Left cardiac atrium (tissue), 4 donors: ENCODE measurements at places on chromosomes 12 and 14. TPM values are rescaled to one million over a fixed set of nuclear protein-coding genes. Genes with fewer than 3 reads are reported as not detected.

NRXN3 gene
- total RNA-seq, result 1.9 TPM

- DNase-seq, result peak; percentile 71
Observed at GRCh38 chr14:52950410-52950897, 396 bp downstream of the FERMT2 start.

DNA sequence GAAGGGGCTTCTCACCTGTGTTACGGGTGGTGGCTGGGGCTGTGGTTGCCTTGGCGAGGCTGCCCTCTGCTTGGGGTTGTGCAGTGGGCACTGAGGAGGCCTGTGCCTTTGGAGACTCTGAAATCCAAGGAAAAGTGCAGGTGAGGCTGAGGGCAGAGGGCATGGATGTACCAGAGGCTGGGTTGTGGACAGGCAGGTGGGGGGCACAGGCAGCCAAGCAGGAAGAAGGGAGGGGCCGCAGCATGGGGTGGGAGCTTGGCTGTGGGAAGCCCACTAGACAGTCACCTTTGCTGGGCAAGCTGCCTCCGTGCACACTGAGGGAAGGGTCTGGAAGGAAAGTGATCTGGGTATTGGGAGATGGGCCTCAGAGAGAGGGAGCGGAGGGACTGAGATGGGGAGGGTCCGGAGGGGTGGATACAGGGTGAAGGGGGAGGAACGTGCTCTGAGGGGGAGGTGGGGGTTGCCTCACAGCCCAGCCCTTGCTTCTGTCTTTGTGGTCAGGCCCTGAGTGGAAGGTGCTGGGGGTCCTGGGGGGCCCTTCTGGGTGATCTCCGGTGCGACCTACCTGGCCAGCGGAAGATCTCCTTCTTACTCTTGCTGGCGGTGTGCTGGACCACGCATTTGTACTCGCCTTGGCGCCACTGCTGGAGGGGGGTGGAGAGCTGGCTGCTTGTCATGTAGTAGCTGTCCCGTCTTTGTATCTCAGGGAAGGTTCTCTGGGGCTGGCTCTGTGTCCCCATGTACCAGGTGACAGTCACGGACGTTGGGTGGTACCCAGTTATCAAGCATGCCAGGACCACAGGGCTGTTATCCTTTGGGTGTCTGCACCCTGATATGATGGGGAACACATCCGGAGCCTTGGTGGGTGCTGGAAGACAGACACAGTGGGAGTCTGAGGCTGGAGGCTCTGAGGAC, 318.7 kb downstream of the TMEM121 start:
- DNase-seq, result no peak

GRCh38 chr12:112140728-112141127, 15.4 kb downstream of the TRAFD1 start:
- no peak for DNase-seq

FBLN5 gene
- 122 TPM for total RNA-seq

MYF5 gene
- total RNA-seq, result not detected

DNA sequence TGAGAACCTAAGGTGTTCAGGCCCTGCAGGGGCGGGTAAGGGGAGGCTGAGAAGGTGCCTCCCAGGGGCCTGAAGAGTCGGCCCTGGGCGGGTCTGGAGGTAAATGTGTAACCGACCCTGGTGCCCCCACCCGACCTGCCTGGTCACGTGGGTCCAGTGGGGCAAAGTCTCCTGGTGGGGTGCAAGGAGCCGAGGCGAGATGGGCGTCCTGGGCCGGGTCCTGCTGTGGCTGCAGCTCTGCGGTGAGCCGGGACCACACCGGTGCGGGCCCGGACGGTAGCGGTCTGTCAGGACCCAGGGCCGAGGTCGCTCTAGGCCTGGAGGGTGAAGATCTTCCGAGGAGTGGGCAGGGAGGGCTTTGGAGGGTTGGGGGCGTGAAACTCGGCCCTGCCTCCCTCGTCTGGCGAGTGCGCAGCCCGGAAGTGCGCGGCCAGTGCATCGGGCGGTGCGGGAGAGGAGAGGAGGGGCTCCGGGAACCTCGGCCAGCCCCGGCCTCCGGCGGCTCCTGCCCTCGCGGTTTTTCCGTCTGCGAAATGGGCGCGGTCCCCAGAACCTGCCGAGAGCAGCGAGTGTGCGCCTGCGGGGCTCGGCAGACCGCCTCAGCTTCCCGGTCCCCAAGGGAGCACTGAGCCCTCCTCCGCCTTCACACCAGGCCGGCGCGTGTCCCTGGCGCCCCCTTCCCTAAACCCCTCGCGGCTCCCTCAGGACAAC, at the start of gene AMN:
Gene AMN, plus strand, starts transcription at position 174 of the 711 bp plus-strand sequence. Its CDS starts 26 bp downstream, at position 200.
- DNase-seq, result no peak

DNA sequence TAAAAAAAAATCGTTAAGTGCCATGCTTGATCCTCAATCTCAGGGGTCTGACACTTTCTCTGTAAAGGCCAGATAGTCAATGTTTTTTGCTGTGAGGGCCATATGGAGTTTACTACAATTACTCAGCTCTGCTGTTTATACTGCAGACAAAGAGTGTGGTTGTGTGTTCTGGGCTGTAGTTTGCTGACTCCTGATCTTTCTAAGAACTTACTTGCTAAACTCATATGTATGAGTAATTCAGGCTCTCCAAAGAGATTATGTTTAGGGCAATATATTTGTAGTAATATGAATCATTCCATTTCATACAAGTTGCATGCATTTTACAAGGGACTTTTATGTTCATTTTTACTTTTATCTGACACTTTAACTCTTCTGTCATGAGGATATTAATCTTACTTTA, 188.2 kb downstream of the TMTC2 start:
- no peak for DNase-seq

SLC22A17 gene
- 31.4 TPM for total RNA-seq

GRCh38 chr14:87628129-87628528, 364.9 kb downstream of the GALC start:
- peak; percentile 55 for DNase-seq

DNA sequence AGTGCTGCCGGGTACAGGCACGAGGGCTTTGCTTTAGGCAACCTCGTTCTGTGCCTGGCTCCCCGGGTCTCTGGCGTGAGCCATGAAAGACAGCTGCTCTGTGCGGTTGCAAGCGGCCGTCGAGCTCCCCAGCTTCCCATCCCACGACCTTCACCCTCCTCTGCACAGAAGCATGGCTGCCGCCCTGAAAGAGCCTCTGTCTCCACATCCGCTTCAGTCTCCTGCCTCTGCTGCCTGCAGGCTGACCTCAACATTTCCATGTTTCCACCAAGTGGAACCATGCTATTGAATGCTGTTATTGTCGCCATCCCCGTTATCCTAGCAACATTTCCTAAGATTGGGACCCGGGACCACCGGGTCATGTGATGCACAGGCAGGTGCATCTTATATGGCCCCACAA, 57.1 kb downstream of the KDM2B start:
- DNase-seq, result no peak

GRCh38 chr12:83893101-83893500, 1019.5 kb downstream of the SLC6A15 start:
- DNase-seq, result no peak

LMNTD1 gene
- total RNA-seq, result 0.82 TPM

DNA sequence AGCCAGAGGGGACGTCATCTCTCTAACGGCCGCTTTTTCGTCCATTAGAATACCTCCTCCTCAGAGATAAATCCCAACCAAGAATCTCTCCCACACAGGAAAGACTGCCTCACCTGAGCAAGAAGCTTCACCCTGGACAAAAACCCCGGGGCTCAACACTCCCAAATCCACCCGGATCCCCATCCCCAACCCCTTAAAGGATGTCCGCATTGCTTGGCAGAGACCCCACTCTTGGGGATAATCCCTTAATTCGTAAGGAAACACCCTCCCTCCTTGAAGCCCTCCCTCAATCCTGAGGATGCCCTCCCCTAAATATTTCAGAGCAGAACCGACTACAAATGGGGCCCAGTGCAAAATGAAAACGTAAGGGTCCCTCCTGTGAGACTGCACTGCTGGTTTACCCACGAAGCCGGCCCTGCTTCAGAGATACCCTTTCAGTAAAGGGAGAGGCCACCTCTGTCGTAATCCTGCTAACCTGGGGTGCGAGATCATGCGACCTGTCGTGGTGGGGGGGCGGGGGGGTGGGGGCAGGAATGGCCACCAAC, 655 bp upstream of the DYNLL1 start:
- no peak for DNase-seq

DNA sequence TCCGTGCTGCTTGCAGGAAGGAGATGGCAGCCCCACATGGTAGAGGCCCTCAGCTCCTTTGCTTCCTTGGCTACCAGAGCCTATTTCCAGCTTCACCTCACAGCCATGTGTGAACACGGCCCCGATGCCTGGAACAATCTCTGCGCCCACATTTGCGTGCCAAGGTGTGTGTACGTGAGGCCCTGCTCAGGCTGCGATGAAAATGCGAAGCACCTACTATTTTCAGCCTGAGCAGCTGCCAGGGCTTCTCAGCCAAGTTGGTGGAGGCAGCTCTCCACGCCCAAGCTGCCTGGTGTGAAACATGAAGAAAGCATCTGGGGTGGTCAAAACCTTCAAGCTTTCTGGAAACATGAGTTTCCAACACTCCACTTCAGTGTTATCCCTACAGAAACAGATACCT, 177.8 kb upstream of the EGLN3 start:
- peak; percentile 44 for DNase-seq

ADCY4 gene
- total RNA-seq, result 19.2 TPM

SSTR1 gene
- 1.0 TPM for total RNA-seq

PLEKHD1 gene
- total RNA-seq, result 0.15 TPM

GZMB gene
- total RNA-seq, result 0.73 TPM

IFI27L2 gene
- total RNA-seq, result 58.7 TPM

GLT1D1 gene
- total RNA-seq, result 0.38 TPM

DNA sequence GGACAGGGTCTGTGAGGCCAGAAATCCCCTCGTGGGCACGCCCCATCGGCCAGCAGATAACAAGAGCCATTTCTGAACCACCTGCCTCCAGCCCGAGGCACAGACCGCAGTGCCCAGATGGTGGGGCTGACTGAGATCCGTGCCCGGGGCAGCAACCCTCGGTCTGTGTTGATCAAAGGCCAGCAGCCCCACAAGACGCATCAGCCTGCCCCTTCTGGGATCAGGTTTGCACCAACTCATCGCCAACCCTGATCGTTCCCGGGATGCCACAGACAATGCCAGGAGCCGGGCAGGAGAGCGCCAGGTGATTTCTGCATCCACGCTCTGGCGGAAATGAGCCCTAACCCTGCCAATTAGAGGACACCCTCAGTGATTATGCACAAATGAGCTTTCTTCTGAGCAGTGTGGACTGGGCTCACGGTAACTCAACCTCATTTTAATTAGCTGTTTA, 64.5 kb downstream of the TESC start:
- DNase-seq, result peak; percentile 18

DNA sequence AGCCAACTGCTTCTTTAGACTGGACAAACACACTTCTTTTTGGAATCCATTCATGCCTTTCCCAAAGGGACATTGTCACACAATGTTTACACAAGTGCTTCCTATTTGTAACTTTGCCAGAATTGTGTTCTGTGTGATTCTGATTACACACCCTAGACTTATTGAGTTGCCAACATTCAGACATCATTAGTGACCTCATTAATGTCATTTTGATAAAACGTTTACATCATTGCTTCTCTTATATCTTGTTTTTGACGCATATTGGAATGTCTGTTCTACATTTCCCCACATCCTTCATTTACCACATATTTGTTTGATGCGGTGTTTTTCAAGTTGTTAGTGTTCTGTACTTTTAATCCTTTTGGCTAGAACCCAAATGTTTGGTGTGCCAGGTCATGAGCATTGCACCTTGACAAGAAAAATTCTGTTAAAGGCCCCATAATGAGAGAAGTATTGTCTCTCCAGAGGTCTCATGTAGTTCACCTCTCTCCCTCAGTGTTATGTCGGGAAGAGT, 305.5 kb downstream of the AEBP2 start:
- DNase-seq, result no peak

RPL36AL gene
- total RNA-seq, result 149 TPM

PPP1R1A gene
- total RNA-seq, result 255 TPM

GRCh38 chr14:81170829-81171195, 49.9 kb downstream of the GTF2A1 start:
- no peak for DNase-seq

DNA sequence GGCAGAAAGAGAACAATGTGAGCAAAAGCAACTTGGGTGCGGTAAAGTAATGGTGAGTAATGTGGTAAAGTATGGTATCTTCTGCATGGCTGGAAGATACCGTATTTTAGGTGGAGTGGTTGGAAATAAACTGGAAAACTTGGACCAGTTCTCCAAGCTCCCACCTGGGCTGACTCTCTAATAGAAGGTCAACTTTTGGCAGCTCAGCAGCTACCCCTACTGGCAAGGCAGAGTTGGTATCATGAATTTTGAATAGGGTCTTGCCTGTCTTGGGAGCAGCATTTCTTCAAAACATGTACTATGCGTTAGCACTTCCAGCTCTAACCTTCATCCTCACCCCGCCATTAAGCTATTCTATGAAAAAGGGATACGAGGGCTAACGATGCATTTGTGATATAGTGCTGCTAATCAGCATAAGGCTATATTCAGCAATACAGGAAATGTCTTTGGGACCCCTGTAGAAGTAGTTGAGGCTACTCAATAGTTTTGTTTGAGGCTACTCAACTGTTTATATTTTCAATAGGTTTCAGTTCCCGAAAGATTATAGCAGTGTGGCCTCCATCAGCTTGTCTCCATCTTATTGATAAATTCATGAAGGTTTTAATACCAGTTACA, 276.3 kb upstream of the FAR2 start:
- peak; percentile 24 for DNase-seq

CELA1 gene
- not detected for total RNA-seq

DNA sequence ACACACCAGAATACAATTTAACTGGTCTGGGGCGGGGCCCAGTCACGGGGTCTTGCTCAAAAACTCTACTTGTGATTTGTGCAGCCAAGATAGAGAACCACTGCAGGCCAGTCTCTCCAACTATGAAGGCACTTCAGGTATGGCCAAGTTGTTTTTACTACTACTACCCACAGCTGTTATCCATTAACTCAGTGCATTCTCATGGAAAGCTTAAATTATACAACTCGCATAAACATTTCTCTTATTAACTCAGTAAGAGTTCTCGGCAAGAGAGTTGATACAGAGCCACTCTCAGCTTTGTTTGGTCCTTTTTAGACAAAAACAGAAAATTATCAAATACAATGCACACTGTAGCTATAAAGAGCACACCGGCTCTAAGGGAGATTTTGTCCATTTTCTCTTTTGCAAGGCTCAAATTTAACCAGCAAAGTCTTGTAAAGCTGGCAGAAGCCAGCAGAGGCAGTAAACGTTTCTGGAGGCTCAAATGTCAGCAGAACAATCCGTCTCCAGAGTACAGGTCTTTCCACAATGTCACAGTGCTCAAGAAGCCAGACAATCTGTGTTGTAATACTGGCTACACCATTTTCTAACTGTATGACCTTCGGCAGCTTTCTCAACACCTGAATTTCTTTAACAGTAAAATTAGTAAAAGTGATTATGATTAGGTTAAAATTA, 85.9 kb downstream of the PTGER2 start:
- no peak for DNase-seq

GRCh38 chr12:70936203-70936813, 15.8 kb upstream of the PTPRR start:
- DNase-seq, result no peak

GRCh38 chr14:91351512-91351862, 66.1 kb downstream of the CCDC88C start:
- DNase-seq, result no peak

PCK2 gene
- 13.0 TPM for total RNA-seq

- DNase-seq, result peak; percentile 83
Observed at GRCh38 chr14:100304825-100305323, 1.4 kb downstream of the SLC25A29 start.
